ENCODE measurements at places on chromosomes 16 and 17. TPM values are rescaled to one million over a fixed set of nuclear protein-coding genes. Genes with fewer than 3 reads are reported as not detected.

DNA sequence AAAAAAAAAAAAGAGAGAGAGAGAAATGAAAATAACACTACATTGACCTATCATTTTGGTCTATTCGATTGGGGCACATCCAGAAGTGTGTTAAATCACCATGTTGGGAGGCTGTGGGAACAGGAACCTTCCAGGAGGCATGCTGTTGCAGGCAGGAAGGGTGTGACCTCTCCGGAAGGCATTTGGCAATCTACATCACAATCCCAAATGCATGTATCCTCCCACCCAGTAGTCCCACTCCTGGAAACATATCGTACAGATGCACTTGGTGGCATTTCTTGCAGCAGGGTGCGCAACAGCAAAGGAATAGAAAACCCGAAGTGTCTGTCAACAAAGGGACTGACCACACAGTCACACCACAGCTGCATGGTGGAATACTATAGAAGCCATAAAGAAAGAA, 7.9 kb downstream of the PLLP start:
- DNase-seq = no peak
- H3K27ac ChIP-seq = no peak overlapping the region
- no peaks in the 10 kb centered on the region for H3K27me3 ChIP-seq

The B3GNT9 gene
- 21.3 TPM for total RNA-seq

The STH gene
- total RNA-seq = not detected

The CES1 gene
- total RNA-seq = 37.3 TPM

- no peak overlapping the region for H3K4me3 ChIP-seq
- DNase-seq = no peak
- no peaks in the 10 kb centered on the region for H3K27me3 ChIP-seq
- H3K4me1 ChIP-seq = peaks cover 1% of the 10 kb centered on the region
- H3K36me3 ChIP-seq = no peaks in the 10 kb centered on the region
Observed at GRCh38 chr17:77125432-77125901, 15.3 kb upstream of the SEC14L1 start.

The HCRT gene
- not detected for total RNA-seq

The GPR139 gene
- total RNA-seq = not detected

The TPSG1 gene
- total RNA-seq = 0.81 TPM

The MYCBPAP gene
- 1.8 TPM for total RNA-seq

The KLHL10 gene
- total RNA-seq = 0.36 TPM

- H3K4me1 ChIP-seq = no peaks in the 10 kb centered on the region
- peaks cover 2% of the 10 kb centered on the region for H3K36me3 ChIP-seq
Observed at GRCh38 chr16:30934827-30935557, 11.6 kb downstream of the FBXL19 start.

DNA sequence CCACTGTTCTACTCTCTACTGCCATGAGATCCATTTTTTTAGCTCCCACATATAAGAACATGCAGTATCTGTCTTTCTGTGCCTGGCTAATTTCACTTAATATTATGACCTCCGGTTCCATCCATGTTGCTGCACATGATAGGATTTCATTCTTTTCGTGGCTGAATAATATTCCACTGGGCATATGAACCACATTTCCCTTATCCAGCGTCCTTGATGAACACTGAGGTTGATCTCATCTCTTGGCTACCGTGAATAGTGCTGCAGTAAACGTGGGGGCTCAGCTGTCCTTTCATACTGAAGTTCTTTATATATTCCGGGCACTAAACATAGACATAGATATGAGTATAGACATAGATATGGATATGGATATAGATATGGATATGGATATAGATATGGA, 109.3 kb upstream of the TNRC6C start:
- DNase-seq = no peak
- H3K36me3 ChIP-seq = no peaks in the 10 kb centered on the region
- no peak overlapping the region for H3K4me3 ChIP-seq

DNA sequence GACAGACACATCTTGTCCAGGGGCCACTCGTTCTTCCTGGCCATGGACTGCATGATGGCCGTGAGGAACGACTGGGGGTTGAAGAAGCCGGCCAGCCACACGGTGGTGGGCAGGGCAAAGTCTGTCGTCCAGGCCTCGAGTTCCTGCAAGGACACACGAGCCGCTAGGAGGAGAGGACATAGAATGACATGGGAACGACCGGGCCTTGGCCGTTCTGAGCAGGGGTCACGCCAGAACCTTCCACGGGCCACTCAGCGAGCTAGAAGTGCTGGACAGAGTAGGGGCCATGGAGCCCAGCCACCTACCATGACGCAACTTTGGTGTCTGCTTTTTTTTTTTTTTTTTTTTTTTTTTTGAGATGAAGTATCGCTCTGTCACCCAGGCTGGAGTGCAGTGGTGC, 47.0 kb downstream of the PGS1 start:
- H3K4me3 ChIP-seq = no peak overlapping the region
- no peak overlapping the region for H3K27ac ChIP-seq
- no peaks in the 10 kb centered on the region for H3K36me3 ChIP-seq
- no peaks in the 10 kb centered on the region for H3K27me3 ChIP-seq
- no peaks in the 10 kb centered on the region for H3K4me1 ChIP-seq

The SLC25A39 gene
- total RNA-seq = 61.5 TPM

DNA sequence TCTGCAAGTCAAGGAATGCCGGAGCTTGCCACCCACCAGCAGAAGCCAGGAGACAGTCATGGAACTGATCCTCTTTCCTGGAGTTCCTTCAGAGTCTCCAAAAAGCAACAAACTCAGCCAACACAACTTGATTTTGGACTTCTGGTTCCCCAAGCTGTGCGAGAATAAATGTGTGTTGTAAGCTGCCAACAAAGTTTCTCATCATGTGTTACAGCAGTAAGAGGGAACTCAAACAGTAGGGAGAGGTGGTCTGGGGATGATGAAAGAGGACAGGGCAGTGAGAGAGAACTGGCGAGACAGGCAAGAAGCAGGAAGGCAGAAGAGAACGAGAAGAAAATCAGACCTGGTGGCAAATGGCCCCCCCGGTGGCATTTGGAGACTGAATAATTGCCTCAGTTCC, 204.9 kb downstream of the MAF start:
- H3K36me3 ChIP-seq = no peaks in the 10 kb centered on the region
- H3K4me1 ChIP-seq = no peaks in the 10 kb centered on the region
- no peaks in the 10 kb centered on the region for H3K27me3 ChIP-seq
- DNase-seq = no peak
- H3K4me3 ChIP-seq = no peak overlapping the region

The PRSS27 gene
- 1.3 TPM for total RNA-seq

DNA sequence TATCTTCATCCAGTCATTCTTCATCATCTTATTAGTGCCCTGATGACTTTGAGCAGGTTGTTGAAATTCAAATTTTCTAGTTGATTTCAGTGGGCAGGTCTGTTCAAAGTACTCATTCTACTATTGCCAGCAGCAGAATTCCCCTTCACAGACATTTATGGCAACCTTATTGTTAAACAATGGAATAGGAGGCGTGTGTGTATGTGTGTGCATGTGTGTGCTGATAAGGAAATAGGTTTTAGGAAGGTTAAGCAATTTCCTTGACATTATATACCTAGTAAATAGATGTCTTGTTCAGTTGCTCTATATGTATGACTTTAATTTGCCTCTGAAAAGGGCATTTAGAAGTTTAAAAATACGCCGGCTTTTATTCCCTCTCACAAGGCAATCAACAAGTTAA, 601.4 kb upstream of the CA10 start:
- DNase-seq = no peak
- H3K4me1 ChIP-seq = no peaks in the 10 kb centered on the region
- no peak overlapping the region for H3K4me3 ChIP-seq
- H3K36me3 ChIP-seq = no peaks in the 10 kb centered on the region
- no peak overlapping the region for H3K27ac ChIP-seq

- no peaks in the 10 kb centered on the region for H3K27me3 ChIP-seq
- no peaks in the 10 kb centered on the region for H3K36me3 ChIP-seq
- peak; percentile 47 for DNase-seq
- H3K4me1 ChIP-seq = no peaks in the 10 kb centered on the region
- no peak overlapping the region for H3K4me3 ChIP-seq
Observed at GRCh38 chr17:17073030-17073564, 30.8 kb downstream of the MPRIP start.

- no peaks in the 10 kb centered on the region for H3K4me1 ChIP-seq
- no peak overlapping the region for H3K27ac ChIP-seq
- H3K36me3 ChIP-seq = no peaks in the 10 kb centered on the region
- H3K4me3 ChIP-seq = no peak overlapping the region
- no peaks in the 10 kb centered on the region for H3K27me3 ChIP-seq
Observed at GRCh38 chr16:28877655-28878000, 660 bp upstream of the ATP2A1 start.

GRCh38 chr16:2250652-2251295, 613 bp downstream of the ECI1 start:
- H3K4me3 ChIP-seq = peak overlapping the region; percentile 98
- H3K27me3 ChIP-seq = no peaks in the 10 kb centered on the region
- DNase-seq = no peak

DNA sequence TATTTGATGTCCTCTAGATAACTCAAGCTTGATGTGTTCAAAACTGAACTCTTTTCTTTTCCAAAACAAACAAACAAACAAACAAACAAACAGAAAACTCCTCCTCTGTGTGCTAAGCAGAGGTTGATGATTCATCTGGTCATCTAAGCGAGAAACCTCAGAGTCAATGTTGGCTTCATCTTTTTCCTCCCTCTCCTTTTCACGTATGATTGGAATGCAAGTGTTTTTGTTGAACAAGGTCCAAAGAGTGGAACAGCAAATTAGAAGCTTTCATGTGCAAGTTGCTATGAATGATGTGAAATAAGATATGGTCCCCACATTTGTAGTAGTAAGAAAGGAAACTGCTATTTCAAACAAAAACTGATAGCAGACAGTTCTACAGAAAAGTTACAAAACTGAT, 52.5 kb downstream of the TBX4 start:
- no peaks in the 10 kb centered on the region for H3K4me1 ChIP-seq
- H3K27me3 ChIP-seq = no peaks in the 10 kb centered on the region
- no peaks in the 10 kb centered on the region for H3K36me3 ChIP-seq

The TP53TG3 gene
- total RNA-seq = not detected
